Activated CD8-positive, alpha-beta memory T cell treated with anti-CD3 and anti-CD28 coated beads, Interleukin-2, amount 50 U/mL, for 4 hours (primary cell): ENCODE measurements at places on chromosomes 13 and 19.

DNA sequence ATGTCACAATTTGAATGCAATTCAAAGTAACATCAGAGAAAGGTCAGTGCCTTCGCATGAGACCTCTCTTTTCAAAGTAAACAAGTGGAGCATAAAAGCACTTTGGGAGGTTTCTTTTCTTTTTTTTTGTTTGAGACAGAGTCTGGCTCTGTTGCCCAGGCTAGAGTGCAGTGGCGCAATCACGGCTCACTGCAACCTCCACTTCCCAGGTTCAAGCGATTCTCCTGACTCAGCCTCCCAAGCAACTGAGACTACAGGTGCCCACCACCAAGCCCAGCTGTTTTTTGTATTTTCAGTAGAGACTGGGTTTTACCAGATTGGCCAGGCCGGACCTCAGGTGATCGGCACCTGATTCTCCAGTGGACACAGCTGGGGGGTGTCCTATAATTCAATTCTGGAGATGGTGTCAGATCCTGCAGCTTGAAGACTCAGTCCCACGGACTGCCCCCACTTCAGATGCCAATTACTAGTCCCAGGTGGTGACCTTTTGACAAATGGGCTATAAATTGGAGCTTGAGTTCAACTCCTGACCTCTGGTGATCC lies 57.6 kb downstream of the RGCC start:
- DNase-seq: no peak

- DNase-seq: no peak
These were observed 75.1 kb upstream of the FAM216B start for GRCh38 chr13:42706286-42706685.

GRCh38 chr13:112172641-112173251 lies 105.8 kb downstream of the SOX1 start:
- DNase-seq: no peak

GRCh38 chr13:42969565-42970172 lies 22.4 kb downstream of the EPSTI1 start:
- peak; percentile 85 for DNase-seq

DNA sequence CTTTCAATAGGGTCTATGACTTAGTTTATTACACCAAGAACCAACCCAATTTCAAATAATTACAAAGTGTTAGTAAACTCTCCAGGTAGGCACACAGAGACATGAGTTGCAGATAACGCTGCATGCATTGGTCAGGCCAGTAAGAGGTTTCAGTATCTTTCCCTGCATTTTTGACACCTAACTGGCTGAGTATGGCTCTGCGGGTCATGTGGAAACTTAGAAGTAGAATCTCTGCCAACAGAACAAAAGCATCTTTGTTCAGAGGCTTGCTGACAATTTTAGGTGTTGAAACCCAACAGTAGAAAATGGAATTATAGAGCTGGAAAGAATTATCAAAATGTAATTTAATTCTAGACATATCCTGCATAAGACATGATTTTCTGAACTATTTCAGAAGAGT lies 25.3 kb downstream of the HTR2A start:
- no peak for DNase-seq

DNA sequence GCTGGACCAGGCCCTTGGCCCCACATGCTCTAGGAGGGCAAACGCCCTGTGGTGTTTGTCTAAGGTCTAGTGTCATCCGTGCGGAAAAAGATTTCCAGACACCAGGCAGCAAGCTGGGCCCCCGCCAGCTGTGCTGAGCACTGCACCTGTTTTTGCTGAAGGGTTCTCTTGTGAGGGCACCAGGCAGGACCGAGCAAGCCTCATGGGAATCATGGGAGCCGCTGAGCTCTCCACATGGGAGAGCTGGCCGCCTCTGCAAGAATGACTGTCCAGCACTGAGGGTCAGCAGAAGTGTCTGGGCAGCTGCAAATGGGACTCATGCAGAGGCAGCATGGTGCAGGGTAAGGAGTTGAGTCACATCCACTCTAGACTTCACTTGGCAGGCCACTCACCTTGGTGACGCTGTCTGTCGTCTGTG lies 12.0 kb downstream of the B3GNT8 start:
- no peak for DNase-seq

- DNase-seq: no peak
These were observed 1.1 kb downstream of the ZBTB45 start for GRCh38 chr19:58518256-58519086.

DNA sequence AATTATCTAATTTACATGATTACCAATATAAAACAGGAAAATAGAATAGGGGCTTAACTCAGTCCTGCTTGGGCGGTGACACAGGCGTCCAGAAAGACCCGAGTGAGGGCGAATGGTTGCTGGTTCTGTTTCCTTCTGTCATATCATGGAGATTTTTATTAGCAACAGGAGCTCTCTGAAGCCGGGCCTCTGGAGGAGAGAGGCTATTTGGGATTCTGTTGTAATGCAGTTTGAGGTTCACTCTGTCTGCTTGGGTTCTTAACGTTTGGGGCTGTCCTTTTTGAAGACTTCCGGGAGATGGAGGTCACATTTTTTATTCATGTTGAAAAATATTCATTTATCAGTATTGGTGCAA lies 115.7 kb upstream of the ZNF536 start:
- no peak for DNase-seq

DNA sequence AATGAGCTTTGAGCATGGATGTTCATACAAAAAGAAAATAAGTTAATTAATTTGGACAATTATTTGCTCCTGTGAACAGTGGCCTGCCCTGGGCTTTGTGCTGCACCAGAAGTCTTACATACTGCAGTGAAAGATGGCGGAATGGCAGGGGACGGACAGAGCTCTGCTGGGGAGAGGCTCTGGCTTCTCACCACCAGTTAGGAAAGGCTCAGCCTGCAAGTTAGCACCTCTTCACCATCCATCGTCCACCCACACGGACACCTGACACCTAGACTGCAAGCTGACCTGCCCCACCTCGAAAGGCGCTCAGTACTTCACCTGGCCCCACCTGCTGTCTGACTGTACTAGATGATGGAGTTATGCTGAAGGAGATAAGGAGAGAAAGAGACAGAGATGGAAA lies 203.9 kb upstream of the IRS2 start:
- no peak for DNase-seq

DNA sequence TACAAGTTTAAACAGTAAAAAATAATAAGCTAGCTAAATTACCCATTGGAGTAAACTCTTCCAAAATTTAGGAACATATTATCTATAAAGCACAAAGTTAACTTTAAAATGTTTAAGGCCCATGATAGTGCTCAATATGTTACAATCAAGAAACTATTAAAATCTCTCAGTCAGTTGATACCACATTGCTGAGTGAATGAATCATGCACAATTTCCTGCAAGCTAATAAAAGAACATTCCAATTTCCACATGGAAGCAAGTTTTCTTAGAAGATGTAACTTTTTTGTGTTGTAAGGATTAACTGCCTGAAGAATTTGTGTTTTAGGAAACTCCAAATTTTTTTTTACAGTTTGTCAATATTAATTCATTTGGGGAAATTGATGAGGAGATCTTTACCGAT lies 666.6 kb downstream of the SLITRK1 start:
- no peak for DNase-seq

- DNase-seq: no peak
These were observed 560.4 kb downstream of the GPC6 start for GRCh38 chr13:93786846-93787489.

GRCh38 chr19:1172353-1173158 lies 1.5 kb downstream of the SBNO2 start:
- DNase-seq: no peak

DNA sequence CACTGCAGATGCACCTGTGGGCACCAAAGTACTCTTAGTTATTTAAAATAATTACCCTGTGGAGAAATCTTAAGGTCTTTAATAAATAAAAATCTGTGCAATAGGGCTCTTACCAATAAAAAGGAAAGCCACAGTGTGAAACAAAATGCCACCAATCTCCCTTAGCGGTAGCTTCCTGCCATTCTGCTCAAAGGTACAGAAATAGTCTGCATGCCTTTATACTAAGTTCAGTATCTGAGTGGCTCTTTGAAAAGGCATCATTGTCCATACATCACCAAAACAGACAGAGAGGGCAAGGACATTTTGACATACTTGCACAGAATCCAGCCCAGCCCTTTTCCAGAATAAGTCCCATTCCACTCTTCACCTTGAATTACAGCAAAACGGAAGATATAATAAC lies 161.0 kb downstream of the KLF12 start:
- DNase-seq: no peak

DNA sequence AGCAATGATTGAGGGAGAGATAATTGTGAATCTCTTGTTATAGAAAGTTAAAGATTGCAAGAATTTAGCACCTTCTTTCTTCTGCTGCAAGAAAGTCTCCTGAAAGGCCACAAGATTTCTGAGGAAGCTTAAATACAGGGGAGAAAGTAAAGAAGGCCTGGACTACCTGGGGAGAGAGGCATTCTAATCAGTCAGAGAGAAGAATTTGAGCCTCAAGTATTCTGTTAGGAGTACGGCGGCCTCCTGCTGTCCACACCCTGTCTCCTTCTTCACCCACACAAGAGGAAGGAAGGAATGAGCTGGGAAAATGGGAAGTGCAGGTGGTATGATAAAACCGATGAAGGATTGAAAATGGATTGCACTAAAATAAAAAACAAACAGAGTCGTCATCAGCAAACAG lies 474.7 kb downstream of the DIAPH3 start:
- DNase-seq: no peak

GRCh38 chr13:70755456-70755855 lies 647.2 kb upstream of the KLHL1 start:
- no peak for DNase-seq

DNA sequence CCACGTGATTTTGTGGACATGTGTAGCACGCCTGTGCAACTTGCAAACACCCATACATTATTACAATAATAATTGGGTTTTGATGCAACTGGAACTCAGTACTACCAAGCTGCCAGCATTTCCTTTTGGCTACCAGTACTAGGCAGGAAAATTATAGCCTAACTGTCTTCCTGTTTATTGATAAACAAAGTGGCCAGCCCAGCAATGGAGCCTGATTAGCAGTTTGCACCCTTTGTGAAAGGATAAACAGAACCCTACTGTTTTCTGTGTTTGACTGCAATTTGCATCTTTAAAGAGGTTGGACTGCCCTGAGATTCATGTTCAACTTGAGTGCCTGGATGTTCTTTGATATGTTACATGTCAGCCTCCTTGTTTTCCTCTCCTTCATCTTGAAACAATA lies 173.9 kb downstream of the ZIC5 start:
- no peak for DNase-seq

- DNase-seq: no peak
These were observed 108.3 kb downstream of the SACS start for GRCh38 chr13:23325191-23325590.

- DNase-seq: no peak
These were observed 122.2 kb downstream of the PCDH9 start for GRCh38 chr13:67107979-67108378.

DNA sequence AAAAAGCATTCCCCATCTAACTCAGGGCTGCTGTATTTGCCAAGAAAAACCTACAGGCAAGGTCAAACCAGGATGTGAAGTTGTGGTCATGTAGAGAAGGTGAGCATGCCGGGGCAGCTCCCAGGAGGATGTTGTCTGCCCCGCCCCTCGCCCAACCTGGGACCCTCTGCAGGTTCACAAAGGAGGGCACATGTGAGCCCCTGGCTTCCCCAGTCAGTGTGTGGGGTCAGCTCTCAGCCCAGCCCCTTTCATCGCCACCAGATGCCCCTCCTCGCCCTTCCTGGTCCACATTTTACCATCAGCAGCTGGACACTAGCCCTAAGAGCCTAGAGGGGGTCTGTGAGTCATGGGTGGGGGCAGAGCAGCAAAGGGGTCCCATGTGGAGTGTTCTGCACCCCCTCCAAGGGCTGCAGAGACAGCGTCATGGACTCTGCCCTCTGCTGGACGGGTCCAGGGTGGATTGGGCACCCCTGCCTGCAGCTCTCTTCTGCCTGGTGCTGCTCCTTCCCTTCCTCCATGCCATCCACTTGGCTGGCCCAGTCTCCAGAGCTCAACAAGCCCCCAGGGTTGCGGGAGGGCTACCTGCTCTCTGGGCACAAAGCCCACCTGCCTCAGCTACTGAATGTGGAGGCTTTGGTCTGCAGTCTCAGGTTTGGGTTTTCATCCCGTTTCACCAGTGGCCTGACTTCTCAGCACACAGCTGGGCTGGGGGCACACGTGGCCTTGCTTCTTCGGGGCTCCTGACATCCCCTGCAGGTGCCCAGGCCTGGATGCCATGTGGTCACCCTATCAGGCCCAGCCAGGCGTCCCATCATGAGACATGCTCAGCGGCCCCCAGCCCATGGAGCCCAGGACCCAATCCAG lies 3.7 kb downstream of the PLEKHF1 start:
- no peak for DNase-seq

DNA sequence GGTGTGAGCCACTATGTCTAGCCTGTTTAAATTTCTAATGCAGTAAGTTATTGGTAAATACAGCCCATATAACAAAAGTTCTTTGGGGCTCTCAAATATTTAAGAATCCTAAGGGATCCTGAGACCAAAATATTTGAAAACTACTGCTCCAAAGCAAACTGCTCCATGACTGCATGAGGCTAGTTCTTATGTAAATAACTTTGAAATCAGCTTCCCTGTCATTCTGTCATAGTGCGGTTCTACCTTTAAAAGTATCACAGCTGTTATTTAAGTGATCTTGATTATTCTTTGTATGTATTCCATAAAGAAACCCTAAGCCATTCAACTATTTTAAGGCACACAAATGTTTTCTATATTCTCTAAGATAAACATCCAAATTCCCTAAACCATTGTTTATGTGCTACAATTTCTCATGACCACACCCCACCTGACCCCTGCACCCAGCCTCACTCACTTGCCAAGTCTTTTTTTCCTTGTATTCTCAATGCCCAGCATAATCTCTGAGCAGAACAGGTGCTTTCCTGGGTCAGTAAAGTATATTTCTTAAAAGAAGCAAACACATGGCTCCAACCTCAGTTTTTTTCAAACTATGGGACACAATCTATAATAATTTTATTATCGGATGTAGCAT lies 146.6 kb downstream of the RNF17 start:
- no peak for DNase-seq

DNA sequence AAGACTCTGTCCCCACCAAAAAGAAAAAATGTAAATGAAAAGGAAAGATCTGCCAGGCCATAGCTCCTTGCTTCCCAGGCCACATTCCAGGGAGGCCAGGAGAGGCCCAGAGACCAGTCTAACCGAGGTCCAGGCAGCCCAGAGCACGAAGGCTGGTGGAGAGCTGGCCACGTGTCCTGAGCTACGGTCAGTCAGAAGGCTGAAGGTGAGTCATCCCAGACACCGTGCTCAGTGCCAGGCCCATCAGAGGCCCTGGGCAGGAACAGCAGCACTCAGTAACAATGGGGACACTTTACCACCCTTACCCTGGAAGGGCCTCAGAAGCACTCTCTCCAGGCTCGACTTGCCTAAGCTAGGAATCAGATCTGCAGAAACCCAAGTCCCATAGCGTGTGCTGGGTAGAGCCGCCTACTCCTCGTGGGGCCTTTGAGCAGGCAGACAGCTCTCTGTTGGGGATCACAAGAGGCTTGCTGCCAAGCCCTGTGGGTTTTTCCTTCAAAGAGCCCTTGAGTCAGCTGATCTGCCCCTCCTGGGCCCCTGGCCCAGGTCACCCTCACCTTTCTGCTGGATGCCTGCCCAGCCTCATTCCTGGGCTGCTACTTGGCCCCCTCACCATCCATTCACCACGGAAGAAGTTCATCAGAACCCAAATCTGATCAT lies 11.6 kb upstream of the DNMT1 start:
- no peak for DNase-seq
